Thymus (tissue), 14 donors: ENCODE measurements at places on chromosomes 2 and 18.
A peak's percentile ranks its signal among the peaks of the same experiment; 100 is the strongest.

- peak; percentile 26 for DNase-seq
These were observed 85.6 kb downstream of the CD8B2 start for GRCh38 chr2:106572541-106573450.

GRCh38 chr2:44786045-44786816 is 155.3 kb upstream of the SIX3 start:
- DNase-seq = no peak

DNA sequence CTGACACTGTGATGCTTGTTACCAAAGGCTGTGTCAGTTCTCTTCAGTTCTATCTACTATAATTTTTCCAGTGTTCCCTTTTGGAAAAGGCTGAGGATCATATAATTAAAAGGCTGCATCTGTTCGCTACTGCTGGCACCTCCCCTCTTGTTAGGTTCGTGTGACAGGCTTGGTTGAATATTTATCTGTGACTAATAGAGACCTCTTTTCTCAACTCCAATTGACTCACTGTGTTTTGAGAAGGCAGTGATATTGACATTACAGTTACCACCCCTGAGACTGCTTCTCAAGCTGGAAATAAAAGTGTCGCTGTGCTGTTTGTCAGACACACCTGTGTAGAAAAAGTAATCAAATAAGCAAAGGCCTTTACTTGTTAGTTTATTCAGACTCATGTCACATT is 205.5 kb upstream of the KCNH7 start:
- no peak for DNase-seq

DNA sequence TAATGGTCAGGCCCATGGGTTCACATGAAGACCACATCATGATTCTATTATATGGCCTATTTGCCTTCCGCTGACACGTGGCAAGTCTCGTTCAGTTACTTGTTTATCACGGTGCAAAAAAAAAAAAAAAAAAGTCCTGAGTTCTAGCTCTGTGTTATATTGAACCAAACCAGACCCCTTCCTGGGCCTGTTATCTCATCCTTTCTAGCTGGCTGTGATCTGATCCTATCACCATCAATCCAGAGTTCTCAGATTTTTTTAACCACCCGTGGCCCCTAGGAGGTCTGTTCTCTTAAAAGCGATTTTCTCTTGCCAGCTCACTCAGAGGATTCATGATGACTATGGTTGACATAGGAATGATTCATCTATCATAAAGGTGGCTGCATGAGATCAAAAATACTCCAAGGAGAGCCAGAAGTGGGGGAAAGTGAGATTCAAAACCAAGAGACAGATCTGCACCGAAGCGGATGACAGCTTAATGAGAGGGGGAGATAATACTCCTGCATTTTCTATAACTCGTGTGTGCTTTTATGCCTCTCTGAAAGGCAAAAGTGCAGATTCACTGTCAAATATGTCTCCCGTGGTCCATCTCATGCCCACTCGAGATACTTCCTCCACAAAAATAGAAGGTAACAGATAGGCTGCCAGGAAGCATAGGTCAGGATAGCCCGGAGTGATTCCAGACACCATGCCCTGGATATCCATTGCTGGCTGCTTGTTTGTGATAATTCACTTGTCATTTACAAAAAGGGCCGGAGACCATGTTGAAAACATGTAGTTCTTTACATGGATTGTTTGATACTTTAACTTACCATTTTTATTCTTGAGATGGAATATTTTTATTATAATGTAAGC is 505.7 kb upstream of the KLHL29 start:
- DNase-seq = no peak

- no peak for DNase-seq
These were observed 464.2 kb upstream of the PIK3C3 start for GRCh38 chr18:41490861-41491260.

GRCh38 chr18:49055754-49056172 is 105.0 kb upstream of the SMAD7 start:
- no peak for DNase-seq

DNA sequence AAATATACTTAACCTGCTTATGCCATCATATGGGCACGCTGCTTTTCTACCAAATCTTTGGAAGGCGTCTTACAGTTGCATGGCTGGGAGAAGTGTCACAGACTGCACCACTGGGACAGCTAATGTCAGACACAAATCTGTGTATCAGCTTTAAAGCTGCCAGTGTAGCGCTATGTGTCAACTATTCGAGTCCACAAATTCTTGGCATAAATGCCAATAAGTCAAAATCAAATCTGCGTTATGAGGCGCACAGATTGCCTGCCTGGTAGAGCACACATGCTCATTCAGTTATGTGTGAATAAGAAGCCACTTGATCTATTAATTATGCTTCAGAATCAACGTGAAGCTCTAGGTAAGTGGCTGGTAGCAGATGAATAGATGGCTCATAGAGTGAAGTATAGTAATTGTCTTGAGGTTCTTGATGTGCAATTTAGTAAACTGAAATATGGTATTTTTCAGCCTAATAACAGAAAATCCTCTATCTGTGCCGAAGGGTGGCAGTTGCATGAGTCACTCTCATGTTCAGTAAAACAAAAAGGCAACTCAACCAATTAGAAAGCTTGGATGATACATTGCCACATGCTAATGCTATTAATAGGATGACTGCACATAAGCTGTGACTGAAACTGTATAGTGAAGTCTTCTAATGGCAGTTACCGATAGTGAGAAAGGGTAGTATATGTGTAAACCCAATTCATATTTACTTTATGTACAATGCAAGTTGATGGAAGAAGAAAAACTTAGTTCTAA is 52.0 kb downstream of the DCC start:
- no peak for DNase-seq

DNA sequence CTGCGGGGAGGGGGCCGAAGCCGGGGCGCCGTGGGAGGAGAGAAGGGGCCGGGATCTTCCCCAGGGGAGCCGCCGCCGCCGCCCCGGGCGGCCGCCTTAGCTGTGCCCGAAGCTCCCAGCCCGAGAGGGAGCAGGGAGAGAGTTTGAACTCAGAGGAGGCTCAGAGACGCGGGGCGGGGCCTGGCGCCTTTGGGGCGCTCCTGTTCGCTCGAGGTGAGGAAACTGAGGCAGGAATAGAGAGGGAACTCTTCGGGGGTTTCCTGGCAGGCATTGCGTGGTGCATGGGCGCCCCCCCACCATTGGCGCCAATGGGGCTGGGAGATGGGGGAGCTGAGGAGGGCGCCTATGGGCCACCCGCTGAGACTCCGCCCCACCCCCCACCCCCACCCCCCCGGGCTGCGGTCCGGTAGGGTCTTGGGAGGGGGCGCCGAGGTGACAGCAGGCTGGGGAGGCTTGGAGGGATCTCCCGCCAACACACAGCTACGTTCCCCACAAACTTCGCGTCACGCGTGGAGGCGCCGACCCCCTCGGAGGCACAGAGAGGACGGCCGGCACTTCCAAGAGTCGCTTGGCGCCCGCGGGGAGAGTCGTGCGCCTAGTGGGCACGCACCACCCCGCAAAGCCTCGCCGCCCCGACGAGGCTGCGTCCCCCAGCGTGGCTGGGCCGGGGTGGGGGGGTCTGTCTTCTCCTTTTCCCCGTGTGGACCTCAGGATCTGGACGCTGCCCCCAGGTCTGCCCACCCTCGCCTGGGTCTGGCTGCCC is 680 bp downstream of the CTDSP1 start:
- no peak for DNase-seq

DNA sequence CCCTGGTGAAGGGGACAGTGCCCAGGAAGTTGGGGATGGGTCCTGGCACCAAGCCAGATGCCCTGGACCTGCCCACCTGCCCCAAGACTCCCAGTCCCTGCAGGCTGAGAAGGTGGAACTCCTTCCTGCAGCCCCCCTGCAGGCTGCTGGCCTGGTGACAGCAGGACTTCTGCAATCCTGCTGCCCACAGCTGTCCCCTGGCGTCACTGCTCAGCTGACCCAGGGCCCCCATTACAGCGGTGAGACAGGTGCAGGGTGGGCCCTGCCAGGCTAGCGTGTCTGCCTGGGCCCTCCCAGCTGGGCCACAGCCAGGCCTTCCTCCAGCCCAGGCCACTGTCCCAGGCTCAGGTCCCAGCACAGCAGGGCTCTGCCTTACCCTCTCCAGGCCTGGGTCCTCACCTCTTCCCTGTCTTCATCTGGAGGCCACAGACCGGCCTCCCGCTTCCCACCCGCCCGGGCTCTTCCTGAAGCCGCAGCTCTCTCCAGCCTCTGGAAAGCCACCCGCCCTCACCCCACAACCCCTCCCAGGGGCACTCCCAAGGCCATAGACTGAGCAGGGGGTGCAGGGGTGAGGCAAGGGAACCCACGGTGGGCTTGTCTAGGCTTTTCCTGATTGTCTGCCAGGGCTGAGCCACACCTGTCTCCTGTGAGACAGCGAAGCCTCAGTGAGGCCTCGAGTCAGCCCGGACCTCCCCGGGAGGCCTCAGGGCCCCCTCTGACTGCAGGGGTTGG is 8.8 kb upstream of the ERFE start:
- no peak for DNase-seq

GRCh38 chr2:67684991-67685390 is 287.9 kb downstream of the ETAA1 start:
- no peak for DNase-seq

GRCh38 chr2:218981881-218982585 is 3.0 kb downstream of the FEV start:
- no peak for DNase-seq
